ENCODE measurements at places on chromosomes 1 and 21.

DNA sequence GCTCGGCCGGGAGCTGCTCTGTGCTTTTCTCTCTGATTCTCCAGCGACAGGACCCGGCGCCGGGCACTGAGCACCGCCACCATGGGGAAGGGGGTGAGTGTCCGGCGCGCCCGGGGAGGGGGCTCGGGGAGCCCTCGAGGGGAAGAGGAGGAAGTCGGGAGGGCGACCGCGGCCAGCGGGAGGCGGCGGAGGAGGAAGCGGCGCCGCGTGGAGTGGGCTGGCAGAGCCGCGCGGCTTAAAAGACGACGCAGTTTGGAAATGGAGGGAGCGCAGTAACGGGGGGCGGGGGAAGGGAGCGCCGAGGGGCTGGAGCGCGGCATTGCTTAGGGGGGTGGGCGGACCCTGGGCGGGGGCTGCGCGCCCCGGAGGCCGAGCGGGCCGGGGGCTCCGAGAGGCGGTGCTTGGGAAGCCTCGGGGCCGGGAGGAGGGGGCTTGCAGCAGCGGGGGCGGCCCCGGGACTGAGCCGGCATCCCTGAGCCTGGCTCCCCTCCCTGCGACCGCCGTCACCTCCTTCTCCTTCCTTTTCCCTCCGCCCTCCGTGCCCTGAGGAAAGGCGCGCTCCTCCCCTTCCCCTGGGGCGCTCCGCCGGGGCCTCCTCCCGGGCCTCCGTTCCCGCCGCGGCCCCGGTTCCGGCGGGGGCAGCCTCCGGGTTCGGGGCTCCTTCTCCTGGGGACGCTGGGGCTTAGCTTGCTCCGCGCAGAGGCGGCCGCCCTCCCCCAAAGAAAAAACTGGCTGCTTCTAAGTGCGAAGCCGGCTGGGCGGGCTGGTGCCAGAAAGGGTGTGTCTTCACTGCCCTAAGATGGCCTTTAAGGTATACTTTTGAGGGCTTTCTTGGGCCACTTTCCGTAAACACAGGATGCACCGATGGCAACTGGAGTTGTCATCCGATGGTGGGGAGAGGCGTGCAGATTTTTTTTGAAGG is 648 bp downstream of the ATP1A1 start:
- DNase-seq, result peak; percentile 83

DNA sequence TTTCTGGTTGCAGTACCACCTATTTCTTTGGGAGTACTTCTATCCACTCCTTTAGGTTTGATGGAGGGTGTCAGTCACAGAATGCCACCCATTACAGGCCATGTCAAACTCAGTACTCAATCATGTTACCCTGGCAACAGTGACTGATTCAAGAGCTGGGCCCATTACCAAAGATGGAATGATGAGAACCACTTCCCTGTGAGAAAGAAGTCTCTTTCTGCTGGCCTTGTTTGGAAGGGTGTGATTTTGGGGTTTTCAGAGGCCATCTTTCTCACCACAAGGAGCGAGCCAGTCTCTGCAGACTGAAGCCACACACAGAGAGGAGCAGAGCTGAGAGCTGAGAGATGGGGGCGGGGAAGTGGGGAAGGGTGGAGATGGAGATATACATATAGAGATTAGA is 13.9 kb upstream of the STUM start:
- no peak for DNase-seq

DNA sequence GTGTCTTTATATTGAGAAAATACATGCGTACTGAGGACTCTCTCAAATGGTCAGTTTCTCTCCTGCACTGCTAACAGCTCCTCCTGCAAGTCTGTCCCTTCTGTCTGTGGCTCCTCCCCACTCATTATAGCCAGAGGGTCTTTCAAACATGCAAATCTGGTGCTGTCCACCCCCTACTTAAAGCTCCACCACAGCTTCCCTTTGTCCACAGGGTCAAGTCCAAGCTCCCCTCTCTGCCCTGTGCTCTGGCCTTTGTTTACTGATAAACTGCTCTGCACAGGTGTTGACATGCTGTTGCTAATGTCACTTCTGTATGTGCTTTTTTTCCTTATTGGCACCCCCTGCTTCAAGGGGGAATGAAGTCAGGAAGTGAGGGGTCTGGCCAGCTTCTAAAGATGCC is 47.7 kb upstream of the GPR37L1 start:
- no peak for DNase-seq

GRCh38 chr1:30444401-30444800 is 279.0 kb downstream of the MATN1 start:
- peak; percentile 26 for DNase-seq

DNA sequence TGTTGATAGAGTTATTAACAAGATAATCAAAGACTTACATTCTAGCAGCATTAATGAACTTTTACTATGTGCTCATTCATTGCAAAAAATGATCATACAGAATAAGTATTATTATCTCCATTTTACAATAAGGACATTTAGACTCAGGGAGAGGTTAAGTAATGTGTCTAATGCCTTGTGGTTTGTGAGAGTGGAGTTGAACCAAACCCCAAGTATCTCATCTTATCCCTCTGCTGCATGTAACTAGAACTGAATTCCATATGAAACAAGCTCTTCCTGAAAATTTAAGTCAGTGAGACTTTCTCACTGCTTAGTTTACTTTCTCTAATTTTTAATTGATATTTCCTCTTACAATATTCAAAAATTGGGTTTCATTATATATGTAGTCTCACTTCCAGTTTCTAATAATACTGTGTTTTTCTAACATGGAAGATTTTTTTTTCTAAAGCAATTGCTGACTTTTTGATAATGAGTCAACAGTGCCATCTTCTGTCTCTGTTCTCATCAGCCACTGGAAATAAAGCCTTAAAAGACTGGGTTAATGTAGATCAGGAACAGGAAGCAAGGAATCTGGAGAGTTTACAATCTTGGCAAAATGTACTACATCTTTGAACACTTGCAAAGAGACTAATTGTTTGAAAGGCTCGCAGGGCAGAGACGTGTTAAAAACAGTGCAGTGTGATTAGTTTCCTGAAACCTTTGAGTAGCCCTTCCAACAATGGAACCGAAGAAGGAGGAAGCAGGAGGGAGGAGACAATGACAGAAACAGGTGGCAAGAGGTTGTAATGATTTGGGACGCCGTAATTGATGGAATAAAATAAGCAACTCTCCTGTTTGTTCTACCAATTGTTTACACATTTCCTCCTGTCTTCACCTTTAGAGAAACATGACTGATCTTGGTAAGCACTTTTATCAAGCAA is 567.6 kb downstream of the MRPL39 start:
- no peak for DNase-seq

GRCh38 chr1:61207416-61207815 is 125.1 kb downstream of the NFIA start:
- no peak for DNase-seq

GRCh38 chr1:7293702-7294629 is 477.1 kb upstream of the VAMP3 start:
- no peak for DNase-seq

- DNase-seq, result no peak
These were observed 13.2 kb downstream of the IL10RB start for GRCh38 chr21:33279330-33279820.

GRCh38 chr1:109793089-109793485 is 29.4 kb upstream of the EPS8L3 start:
- DNase-seq, result peak; percentile 55

DNA sequence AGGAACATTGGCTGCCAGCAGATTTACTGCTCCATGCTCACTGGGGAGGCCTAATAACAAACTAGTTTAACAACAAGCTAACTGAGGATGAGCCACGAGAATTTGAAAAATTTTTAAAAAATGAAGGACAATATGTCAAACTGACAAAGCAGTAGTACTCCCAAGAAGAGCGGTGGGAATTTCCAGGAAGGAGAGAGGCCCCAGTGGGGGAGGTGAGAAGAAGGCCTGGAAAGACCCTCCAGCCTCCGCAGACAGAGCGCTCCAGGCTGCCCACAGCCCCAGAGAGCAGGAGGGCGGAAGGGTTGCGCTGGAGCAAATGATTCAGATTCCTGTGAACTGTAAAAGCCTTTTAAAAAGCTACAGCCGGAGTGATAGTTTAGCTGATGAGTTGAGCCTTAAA is 78.5 kb downstream of the SIPA1L2 start:
- no peak for DNase-seq

DNA sequence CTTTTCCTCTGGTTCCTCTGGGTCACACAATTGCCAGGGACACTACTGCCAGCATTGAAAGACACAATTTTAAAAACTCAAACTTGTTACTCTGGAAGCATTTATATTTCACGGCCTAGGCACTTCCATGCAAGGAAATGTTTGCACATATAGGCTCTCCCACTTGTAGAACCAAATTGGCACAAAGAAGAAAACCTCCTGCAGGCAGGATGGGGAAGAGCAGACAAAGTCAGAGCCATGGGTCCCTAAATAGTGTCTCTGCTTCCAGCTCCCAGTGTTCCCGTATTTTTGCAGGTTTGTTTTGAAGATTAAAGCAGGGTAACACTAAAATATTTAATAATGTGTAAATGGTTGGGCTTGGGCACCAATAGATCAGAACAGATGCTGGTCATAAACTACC is 19.0 kb upstream of the ADGRL2 start:
- no peak for DNase-seq

DNA sequence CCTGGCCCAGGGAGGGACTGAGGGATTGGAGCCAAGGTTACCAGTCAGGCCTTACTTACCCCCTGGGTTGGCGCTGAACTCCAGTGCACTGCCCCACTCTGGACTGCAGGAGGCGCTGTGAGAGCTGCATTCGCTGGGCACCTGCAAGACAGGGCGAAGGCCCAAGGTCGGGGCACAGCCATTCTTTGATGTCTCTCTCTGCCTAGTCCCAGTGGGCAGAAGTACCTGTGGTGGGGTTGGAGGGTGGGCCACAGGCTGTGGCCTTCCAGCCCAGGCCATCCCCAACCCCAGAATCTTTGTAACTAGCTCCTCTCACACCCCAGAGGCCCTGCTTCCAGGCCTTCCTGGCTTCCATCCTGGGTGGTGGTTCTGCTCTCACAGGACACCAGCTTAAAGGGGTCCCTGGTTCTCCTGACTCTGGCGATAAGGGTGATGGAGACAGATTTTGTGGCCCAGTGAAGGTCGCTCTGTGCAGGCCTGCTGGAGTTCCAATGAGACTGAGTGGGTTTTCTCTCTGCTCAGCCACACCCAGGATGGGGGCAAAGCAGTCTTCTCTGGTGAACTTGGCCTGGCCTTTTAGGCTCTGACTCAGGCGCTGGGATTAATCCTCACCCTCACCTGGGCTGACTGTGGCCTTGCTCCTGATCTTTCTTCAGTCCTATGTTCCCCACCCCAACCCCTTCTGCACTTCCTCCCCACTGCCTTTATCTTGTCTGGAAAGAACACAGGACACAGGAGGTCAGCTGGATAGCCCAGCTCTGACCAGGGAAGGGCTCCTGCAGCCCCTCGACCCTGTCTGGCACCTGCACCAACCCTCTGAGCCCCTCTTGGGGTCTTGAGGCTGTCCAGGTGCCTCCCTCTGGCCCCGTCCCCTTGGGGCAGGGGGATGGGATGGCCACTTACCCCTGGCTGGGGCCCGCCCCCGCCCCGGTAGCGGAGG is 954 bp downstream of the MYOG start:
- no peak for DNase-seq

GRCh38 chr1:203142124-203142523 is 14.6 kb downstream of the ADORA1 start:
- no peak for DNase-seq

DNA sequence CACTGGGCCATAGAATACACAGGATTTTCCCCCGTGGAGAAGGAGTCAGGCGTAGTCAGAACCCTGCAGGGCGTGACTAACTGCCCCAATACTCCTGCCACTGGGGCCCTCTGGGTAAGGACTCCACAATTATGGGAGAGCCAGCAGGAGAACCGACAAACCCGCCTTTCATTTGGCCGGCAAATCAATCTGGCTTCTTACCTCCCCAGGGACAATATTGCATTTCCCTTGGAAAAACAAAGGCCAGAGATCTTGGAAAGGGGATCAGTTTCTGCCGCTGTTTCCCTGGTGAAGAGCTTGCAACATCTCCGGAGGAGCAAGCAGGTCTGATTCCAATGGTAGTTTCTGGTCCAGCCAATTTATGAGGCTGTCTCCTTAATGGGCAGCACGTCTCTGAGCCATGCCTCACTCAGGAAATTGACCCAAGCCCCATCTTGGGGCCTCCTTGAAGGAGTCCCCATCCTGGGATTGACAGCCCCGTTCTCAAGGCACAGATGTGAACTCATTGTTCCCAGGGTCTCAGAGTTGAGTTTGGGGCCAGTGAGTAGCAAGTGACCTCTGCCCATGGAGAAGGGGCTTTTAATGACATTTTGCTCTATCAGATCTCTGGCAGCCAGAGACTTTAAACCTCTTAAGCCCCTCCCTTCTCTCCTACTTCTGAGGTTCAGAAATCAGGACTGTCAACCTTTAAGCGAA is 4.3 kb downstream of the TRABD2B start:
- no peak for DNase-seq

DNA sequence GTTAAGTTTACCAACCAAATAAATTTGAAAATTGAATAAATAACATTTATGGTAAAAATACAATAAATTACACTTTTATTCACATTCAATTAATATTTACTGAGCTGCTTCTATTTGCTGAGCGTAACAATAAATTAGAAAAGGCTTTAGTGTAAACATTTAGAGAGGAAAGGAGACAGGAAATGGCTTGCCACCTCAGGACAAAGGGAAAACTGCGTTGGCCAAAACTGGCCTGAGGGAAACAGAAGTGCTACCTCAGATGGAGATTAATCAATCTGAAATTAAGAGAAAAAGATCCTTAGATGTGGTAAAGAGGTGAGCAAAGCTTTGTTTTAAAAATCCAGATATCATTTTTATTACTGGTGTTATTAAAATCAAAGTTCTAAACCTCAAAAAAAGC is 128.0 kb downstream of the SLC44A5 start:
- no peak for DNase-seq

- no peak for DNase-seq
These were observed 113.1 kb upstream of the GUCA2B start for GRCh38 chr1:42040159-42040558.

DNA sequence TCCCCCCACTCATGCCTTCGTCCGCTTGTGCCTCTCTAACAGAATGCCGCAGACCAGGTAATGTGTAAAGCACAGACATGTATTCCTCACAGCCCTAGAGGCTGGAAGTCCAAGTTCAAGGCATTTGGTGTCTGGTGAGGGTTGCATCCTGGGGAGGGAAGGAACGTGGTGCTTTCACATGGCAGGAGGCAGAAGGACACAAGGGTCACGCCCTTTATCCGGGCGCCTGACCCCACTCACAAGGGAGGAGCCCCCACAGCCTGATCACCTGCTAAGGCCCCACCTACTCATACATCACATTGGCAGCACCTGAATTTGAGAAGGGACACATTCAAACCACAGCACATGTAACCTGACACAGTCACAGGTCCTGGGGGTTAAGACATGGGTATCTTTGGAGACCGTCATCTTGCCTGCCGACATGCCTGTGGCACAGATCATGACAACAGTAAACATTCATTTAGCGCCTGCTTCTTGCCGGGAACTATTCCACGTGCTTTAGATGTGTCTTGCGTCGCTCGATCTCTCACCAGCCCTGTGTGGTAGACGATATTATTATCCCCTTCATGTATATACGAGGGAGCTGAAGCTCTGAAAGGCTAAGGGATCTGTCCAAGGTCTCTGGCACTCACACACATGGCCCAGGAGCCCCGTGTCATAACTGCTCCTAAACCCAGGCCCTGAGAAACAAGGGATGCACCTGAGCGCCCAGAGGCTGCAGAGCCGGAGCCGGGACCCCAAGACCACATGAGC is 235.6 kb downstream of the NPHP4 start:
- DNase-seq, result no peak
